Stimulated activated CD8-positive, alpha-beta memory T cell treated with anti-CD3 and anti-CD28 coated beads, Interleukin-7, amount 100 ng/mL, for 24 hours (primary cell): ENCODE measurements at places on chromosomes 7 and 10.

- no peak for DNase-seq
These were observed 88.9 kb downstream of the PRR15 start for GRCh38 chr7:29652556-29652955.

DNA sequence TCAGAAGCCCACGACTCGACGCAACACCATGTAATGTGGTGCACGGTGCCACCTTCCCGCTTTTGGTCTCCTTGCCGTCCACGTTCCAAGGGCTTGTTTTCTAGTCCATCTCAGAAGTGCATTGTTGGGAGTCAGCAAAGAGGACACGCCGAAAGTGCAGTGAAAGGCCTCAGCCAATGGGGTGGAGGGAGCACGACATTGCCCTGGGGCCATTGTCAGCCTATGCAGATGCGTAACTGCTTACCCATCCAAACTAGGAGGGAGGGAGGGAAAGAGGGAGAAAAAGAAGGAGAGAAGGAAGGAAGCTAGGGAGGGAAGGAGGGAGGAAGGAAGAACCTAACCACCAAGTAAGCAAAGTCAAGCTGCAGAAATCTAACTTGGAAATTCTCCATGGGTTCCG, 202.4 kb downstream of the CCDC3 start:
- DNase-seq, result no peak

GRCh38 chr10:85105614-85106255, 777.3 kb downstream of the CCSER2 start:
- DNase-seq, result no peak

DNA sequence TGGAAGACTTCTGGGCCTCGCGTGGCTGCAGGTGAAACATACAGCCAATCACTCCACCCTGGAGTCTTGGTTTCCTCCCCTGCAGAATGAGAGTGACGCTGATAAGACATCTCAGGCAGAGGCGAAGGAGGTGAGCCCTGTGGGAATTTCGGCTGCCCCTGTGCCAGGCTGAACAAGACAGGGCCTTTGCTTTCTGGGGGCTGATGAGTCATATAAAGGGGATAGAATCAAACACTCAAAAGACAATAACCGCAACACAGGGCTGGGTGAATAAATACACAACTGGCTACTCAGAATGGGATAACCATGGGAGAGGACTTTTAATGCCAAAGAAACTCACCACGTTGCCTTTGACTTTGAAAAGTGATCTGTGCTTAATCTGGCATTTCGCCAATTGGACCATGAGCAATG, 143.8 kb downstream of the KCNMA1 start:
- no peak for DNase-seq

- DNase-seq, result no peak
These were observed 28.5 kb upstream of the FRAT2 start for GRCh38 chr10:97363071-97363470.

DNA sequence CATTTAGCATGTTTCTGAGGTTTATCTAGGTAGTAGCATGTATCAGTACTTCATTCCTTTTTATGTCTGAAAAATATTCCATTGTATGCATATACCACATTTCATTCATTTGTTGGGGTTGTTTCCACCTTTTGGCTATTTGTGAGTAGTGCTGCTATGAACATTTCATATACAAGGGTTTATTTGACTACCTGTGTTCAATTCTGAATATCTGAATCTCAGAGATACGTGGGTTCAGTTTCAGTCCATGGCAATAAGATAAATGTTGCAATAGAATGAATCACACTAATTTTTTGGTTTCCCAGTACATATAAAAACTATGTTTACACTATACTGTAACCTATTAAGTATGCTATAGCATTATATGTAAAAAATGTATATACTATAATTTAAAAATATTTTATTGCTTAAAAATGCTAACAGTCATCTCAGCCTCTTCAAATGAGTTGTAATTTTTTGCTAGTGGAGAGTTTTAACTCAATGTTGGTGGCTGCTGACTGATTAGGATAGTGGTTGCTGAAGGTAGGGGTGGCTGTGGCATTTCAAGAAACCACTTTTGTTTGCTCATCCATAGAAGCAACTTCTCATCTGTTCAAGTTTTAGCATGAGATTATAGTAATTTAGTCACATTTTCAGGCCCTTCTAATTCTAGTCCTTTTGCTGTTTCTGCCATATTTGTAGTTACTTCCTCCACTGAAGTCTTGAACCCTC, 13.9 kb downstream of the PLEKHA1 start:
- no peak for DNase-seq

DNA sequence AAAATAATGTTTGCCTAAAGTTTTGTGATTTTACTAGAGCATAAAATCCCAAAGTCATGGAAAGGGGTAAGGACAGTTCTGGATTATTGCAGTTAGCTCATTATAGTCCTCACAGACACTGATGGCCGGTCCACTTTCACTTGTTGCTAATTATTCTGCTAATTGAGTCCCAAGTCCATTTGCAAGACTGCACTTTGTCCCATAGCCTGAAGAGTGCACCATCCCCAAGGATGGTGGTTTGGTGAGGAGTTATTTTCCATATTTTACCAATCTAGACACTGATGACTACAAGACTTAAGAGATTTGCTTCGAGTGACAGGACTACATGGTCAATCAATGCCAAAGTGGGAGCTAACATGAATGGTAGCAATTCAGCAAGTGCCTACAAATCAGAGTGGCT, 181.8 kb upstream of the CACNA2D1 start:
- no peak for DNase-seq

DNA sequence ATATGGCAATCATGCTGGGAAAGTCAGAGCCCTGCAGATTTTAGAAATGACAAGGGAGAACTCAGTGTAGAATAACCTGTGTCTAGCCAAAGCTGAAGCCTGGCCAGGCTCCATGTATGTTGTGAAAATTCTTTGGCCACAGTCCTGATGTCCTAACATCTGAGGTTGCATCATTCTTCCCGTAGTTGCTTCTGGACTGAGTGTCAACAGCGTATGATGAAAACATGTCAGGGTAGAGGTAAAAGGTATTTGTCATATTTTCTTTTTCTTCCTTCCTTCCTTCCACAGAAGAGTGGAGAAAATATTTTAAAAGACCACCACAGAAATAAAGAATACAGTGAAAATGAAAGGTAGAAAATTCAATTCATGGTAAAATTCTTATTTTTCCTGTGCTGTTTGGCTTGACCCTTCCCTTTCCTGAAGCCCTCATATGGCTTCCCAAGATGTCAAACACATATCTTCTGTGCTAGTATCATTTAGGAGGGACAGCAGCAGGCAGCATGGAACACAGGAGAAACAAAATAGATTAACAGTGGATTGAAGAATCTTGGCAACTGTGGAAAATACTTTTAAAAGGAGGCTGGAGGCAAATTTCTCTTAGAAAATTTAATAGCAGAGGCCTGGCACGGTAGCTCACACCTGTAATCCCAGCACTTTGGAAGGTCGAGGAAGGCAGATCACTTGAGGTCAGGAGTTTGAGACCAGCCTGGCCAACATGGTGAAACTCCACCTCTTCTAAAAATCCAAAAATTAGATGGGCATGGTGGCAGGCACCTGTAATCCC, 18.9 kb upstream of the NRBF2 start:
- DNase-seq, result no peak

GRCh38 chr10:89861584-89862301, 160.4 kb downstream of the KIF20B start:
- DNase-seq, result no peak

GRCh38 chr10:35232527-35232926, 103.8 kb upstream of the CCNY start:
- DNase-seq, result no peak

- no peak for DNase-seq
These were observed 29.0 kb upstream of the BMS1 start for GRCh38 chr10:42753507-42754154.

DNA sequence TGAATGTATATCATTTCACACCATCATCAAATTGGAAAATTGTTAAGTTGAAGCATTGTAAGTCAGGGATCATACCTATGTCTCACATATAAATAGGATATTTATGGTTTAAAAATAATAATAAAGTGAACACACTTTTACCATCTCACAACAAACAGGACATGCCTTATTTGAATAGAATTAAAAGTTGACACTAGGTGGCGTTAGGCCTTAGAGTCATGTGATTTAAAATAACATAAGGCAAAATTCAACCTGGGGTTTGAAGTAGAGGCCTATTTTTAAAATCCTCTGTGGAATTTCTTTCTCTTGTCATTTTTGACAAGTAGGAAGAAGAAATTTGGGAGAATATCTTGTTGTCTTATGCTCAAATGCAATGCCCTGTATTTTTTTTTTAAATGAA, 184.7 kb upstream of the PCDH15 start:
- no peak for DNase-seq

DNA sequence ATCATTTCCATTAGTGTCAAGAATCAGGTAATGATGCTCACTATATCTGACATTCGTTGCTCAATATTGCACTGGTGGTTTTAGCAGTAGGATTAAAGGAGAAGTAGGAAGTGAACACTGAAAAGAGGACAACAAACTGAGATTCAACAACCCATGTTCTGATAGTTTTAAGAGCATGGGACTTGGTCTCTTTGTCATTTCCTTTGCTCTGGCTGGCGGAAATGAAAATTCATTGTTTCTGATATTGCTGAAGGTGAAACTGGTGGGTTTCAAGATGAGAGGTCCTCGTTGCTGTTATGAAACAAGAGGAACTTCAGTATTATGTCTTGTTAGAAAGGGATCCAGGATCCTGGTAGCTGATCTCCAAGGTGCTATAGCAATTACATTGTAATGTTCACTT, 129.0 kb downstream of the DNAH11 start:
- DNase-seq, result no peak

DNA sequence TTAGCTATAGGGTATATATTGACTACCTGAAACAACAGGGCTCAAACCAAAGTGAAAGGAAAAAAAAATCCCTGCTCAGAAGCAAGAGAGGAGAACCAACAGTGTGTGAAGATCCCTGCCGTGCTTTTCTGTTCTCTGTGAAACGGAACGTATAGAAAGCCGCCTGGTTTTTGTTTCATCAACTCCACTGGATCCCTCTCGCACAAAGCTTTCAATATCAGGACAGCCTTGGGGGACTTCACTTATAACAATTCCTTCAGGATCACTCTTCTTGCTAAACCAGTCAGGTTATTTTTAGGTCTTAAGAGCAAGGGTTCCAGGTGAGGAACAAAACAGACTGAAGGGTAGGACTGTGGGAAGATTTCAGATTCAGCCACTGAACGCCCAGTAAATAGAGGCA, 151.1 kb upstream of the CACNA2D1 start:
- no peak for DNase-seq

DNA sequence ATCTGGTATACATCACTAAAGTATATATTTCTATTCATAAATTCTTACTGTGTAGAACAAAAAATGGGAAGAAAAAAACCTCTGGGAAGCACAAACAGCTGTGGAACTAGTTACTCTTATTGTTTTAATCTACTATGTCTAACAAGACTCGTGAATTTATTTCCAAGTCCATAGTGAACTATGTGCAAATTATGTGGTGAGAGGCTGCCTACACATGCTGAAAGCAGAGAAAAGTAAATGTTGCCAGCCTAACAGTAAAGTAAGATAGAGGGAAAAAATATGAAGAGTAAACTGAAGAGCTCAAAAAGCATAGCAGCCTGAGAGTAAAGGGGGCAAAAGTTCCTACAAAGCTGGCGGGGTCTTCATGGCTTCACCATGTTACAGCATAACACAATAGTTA, 3.0 kb downstream of the GDI2 start:
- DNase-seq, result no peak

DNA sequence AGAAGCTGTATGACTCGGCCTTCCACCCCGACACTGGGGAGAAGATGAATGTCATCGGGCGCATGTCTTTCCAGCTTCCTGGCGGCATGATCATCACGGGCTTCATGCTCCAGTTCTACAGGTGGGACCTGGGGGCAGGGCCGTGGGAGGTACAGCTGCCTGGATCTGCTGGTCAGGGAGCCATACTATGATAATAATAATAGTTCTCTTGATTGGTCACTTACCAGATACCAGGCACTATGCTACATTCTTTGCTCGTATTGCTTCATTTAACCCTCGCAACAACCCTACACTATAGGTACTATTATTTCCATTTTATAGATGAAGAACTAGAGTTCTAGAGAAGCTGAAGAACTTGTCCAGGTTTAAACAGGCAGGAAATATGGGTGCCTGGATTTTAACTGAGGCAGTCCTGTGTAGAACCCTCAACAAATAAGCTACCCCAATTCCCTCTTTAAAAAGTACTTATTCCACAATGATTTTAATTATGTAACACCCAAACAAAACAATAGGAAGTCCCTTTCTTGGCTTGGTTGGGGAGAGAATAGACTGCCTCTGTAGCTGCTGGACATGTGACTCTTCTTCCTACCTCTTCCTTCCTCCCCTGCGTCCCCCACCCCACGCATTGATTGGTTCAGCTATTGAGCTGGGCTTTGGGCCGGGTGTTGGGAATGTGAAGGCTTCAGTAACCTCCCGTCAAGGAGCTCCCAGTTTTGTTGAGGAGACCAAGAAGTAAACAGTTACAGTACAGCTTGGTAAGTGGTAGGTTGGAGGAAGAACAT, 12.8 kb downstream of the SFXN2 start:
- no peak for DNase-seq

DNA sequence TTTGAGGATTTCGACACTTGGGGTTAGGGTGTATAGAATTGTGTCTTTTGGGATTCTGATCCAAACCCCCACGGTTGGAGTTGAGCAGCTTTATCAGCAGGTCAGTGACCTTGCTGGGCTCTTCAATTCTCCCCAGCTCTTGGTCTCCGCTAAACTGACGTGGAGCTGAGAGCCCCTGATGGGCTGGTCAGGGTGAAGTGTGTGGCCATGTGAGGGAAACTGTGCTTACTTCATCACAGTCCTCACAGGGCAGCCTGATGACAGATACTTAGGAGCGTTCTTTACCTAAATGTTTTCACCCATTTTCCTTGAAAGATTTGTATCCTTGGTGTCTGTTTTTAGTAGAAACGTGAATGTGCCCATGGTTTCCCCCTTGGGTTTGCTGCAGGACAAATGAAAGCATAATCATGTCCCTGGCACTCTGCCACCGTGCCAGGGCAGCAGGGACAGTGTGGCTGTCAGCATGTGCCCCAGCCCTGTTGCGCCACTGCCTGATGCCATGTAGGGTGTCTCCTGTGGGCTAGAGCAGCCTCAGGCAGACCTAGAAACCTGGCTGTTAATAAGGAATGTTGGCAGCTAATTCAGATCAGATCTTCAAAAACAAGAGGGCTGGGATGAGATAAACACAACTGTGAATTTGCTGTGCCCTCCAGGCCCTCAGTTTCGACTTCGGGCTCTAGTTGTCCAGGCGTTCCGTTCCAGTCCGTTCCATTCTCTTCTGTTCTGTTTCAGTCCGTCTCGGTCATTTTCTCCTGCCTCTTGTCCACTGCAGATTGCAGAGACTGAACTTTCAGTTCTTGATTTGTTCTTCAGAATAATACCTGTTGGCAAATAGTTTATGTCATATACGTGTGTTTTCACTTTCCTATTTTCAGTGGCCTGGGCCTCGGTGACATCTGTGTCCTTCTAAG, 96.8 kb downstream of the TRRAP start:
- DNase-seq, result no peak

GRCh38 chr7:139317939-139318505, 23.1 kb upstream of the FMC1 start:
- no peak for DNase-seq

- DNase-seq, result no peak
These were observed 162.8 kb upstream of the NFE2L3 start for GRCh38 chr7:25989140-25989705.
